ENCODE measurements at places on chromosomes 16 and 17. TPM values are rescaled to one million over a fixed set of nuclear protein-coding genes. Genes with fewer than 3 reads are reported as not detected.

The C16orf74 gene
- 20.8 TPM for total RNA-seq

DNA sequence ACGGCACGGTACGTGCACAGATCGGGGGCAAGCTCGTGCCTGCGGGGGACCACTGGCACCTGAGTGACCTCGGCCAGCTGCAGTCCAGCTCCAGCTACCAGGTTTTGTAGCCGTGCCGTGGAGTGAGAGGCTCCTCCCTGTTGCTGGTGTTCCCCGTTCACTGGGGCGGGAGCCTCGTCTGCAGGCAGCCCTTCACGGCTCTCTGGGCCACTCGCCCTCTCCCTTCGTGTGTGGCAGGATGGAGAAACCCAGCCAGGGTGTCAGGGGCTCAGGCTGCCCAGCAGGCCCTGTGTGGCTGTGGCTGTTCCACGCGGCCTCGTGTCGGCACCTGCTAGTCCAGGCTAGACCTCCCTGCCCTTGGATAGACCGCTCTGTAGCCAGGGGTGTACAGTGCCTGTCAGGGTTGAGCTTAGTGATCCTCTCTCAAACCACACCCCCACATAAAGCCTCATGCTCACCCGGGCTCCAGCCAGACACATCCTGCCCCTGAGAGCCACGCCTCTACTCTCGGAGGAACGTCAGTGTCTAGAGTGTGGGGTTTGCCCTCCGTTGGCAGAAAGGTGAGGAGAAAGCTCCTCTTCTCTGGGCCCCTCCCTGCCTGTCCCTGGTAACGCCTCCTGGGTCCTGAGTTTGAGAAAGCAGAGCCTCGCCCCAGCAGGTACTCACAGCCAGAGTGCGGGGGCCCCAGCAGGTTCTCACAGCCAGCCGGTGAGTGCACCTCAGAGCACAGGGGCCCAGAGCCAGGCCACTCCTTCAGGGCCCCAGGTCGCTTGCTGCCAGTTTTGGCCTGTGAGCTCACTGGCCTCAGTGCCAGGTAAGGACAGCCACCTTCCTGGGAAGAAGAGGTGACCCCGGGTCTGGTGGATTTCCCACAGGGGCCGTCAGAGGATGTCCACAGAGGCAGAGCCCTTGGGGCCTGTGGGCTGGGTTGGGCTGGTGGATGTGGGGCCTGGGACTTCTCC is 27.7 kb downstream of the NME3 start:
- DNase-seq: peak; percentile 41

- DNase-seq: no peak
These were observed 1.5 kb upstream of the SBK1 start for GRCh38 chr16:28290859-28291254.

DNA sequence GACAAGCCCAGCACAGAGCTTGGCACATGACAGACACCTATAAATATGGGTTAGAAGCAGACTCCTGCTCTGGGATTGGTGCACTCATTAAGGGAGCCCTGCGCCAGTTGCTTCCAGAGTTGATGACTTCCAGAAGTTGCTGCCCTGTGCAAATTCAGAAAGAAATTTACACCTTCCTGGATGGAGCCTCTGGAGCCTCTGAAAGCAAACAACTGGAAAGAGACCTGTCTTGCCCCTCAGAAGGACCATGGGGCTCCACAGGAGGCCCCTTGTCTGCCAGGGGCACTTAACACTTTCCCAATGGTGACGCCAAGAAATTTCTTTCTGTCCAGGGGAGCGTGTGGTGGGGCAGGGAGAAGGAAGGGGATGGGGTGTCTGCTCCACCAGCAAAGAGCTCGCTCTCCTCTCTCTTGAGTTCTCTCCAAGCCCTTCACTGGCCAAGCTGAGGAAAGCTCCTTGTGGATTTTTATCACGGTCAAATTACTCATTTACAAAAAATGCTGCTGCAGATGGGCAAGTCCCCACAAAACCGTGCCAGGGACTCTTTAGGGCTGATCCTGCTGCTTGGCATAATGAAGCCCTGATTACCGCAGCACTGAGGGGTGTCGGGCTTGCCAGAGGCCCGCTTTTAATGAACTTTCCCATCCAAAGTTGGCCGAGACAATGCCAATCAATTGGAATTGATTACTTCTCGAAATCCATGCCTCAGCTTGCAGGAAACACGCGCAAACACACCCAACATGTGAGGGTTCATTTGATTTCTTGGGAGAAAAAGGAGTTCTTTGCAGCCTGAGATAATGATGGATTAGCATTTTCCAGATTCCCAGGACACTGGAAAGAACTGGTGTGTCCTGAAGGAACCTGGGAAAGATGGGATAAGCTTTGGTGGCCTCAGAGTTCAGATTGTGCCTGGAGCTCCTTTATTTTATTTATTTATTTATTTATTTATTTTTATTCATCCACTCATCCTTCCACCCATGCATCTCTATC is 583.6 kb upstream of the CDH5 start:
- no peak for DNase-seq

- no peak for DNase-seq
These were observed 116.5 kb downstream of the ANKFN1 start for GRCh38 chr17:56269556-56270389.

DNA sequence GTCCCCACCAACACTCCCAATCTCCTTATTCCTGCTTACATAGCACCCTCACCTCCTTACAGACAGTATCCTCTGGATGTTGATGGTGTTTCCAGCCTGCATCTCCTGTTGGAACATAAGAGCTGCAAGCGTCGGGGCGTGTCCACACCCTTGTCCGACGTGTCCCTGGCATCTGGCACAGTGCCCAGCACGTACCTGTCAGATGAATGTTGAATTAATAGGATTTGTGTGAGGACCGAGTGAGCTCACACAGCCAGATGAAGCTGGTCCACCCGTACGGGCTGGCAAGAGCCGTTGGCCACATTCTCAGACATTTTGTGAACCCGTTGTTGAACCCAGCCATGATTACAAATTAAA is 12.2 kb upstream of the CBX4 start:
- DNase-seq: no peak

GRCh38 chr16:818592-818991 is 18.1 kb upstream of the GNG13 start:
- no peak for DNase-seq

DNA sequence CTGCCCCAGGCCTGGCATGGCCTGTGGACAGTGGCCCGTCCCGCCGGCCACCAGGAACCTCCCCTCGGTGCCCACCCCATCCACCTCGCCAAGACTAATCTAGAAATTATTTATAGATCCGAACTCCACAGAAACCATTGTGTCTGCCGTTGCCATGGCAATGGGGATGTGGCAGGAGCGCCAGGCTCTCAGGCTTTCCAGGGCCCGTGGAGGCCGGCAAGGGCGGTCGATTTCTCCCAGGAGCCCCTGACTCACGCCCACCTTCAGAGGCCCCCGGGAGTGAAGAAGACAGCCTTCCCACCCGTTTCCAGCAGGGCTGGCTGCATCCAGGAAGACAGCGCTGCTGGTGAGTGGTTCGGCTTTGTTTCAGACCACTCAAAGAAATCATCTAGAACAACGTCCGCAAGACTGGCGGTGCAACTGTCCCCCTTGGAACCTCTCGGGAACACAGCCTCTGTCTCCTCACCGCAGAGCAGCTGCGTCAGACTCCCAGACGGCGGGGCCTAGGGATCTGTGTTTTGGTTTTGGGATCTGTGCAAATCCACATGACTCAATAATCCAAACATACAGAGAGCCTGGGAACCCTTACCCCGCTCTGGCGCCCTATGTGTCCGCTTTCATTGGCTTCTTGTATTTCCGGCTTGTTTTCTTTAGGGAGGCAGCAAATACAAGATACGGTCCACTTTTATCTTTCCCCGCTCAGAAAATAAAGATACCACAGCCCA is 48.5 kb upstream of the ZCCHC14 start:
- peak; percentile 92 for DNase-seq

DNA sequence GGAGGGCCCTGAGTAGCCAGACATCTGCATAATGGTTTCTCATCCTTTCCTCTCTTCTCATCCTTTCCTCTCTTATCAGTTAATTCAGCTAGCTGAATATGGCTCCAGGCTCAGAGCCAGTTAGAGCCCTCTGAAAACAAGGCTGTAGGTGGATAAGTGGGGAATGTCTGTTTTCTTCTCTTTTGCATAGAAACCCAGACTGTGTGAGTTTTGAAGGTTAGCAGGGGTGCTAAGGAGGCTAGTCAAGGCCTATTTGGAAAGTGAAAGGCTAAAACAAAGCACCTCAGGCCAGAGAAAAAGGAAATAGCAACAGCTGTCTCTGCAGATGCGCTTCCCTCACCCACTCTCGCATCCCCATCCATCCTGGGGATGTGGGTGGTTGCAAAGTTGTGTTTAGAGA is 420.9 kb downstream of the SHISA9 start:
- no peak for DNase-seq

DNA sequence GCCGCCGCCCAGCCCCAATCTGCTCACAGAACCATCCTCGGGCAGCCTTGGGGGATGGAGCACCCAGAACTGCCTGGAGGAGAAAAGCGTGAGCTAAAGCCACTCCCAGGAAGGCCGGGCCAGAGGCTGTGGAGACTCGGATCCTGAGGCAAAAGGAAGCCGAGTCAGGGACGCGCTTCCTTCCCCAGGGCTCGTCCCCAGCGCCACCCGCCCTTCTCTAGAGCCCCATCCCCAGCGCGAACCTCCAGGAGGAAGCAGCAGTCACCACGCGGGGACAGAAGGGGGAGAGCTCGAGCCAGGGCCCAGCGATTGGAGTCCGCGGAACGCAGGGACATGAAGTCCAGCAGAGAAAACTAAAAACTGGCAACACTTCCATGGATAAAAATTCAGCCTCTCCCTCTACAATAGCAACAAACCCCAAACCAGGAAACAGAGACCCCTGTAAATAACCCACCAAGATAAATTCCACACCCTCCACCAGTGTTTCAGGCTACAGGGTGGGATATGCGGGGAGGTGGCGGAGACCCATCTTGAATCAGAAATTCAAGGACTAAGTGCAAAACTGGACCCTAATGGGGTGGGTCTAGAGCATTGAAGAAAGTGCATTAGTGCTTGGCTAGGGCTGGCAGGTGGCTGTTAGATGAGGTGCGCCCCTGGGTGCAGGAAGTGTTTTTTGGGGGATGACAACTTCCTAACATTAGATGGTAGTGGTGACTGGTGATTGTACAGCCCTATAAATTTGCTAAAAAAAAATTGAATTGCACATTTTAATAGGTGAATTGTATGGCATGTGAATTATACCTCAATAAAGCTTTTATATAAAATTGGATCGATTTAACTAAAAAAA is 116.1 kb upstream of the METRNL start:
- DNase-seq: peak; percentile 69

DNA sequence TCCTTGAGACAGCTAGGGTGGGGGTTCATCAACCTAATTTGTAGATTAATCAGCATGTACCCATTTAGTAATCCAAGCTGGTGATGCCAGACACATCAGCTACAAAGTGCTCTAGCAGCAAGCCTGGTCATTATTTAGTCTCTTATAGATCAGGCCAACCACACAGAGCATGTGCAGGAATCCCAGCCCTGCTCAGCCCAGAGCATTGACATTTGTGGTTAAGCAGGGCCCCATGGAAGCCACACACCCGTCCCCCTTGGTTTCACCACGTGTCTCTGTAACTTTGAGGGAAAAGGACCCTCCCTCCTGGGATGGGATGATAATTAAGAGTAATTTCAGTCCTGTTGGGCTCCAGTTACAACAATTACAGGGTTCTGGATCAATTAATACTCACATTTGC is 268.8 kb upstream of the RPL38 start:
- no peak for DNase-seq

DNA sequence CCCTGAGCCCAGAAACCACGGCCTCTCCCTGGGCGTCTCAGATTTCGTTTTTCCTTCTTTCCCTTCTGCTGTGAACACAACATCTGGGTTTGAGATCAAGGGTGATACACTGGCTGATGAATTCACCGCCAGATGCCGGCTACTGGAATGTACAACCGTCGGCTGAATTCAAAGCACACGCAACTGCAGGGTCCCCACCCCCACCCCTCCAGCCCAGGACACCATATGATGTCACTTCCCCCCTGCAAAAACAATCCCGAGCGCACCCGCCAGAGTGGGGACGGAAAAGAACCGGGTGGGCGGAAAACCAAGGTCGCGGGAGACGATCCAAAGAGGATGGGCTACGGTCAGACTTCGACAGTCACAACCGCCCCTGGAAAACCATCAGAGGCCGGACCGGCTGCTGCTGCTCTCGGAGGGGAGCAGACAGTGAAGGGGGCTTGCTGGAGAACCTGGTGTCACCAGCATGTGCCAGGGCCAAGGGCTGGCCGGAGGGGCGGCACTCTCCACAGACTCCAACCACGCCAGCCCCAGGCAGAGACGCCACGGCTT is 23.3 kb downstream of the CEP295NL start:
- peak; percentile 95 for DNase-seq

- DNase-seq: peak; percentile 8
These were observed 167.1 kb downstream of the HAPSTR1 start for GRCh38 chr16:9258423-9259051.

DNA sequence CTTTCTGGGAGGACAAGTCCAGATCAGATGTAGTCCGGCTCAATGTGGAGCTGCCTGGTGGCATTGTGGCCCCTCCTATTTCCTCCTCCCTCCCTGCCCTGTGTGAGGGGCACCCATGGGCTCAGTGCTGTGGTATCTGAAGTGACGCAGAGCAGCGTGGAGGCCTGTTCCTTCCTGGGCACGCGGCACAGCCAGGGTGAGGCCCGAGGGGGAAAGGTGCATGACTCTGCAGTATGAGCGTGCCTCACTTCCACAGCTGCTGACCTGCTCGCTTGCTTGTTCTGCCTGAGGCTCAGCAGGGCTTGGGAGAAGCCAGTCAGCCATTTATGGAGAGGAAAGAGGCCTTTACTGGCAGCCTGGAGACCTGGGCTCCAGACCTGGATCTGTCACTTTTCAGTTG is 11.7 kb downstream of the TMEM238L start:
- DNase-seq: no peak

DNA sequence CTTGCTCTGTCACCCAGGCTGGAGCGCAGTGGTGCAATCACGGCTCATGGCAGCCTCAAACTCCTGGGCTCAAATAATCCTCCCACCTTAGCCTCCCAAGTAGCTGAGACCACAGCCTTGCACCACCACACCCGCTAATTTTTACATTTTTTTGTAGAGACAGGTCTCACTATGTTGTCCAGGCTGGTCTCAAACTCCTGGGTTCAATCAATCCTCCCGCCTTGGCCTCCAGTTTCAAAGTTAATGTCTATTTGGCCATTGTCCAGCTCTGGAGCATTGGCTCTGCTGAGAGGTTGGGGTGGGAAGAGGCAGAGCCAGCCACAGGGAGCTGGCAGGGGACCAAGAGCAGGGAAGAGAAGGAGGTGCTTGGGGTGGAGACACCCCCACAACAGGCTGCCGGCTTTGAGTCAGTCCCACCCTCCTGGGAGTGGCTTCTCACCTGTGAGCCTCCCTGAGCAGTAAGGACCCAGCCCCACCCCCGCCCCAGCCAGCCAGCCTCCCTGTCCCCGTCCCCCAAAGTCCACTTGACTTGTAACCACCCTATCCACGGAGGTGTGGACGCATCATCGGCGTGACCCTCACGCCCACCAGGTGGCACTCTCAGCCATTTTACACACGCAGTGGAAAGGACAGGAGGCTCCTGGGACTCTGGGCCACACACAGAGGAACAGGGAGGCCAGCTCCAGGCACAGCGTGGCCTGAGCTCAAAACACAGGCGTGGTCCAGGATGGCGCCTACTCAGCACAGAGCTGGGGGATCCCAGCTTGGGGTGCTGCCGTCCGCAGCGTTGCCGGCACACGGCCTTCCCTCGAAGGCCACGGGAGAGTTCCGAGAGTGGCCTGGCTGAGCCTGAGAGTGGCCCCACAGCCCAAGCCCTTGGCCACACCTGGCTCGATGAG is 22.8 kb upstream of the PVALEF start:
- DNase-seq: peak; percentile 75

- no peak for DNase-seq
These were observed 340.7 kb upstream of the DYNLRB2 start for GRCh38 chr16:80200079-80200478.

- no peak for DNase-seq
These were observed 33.6 kb downstream of the ELAC2 start for GRCh38 chr17:12983991-12984884.

- peak; percentile 87 for DNase-seq
These were observed 8.8 kb downstream of the JUP start for GRCh38 chr17:41777574-41778188.

Measured in SJSA1 (cell line).